ENCODE measurements at places on chromosomes 1 and 21.

GRCh38 chr1:94014635-94015488 lies 105.6 kb upstream of the GCLM start:
- no peak for DNase-seq

- peak; percentile 23 for DNase-seq
Observed at GRCh38 chr1:165842671-165843129, 15.3 kb downstream of the UCK2 start.

DNA sequence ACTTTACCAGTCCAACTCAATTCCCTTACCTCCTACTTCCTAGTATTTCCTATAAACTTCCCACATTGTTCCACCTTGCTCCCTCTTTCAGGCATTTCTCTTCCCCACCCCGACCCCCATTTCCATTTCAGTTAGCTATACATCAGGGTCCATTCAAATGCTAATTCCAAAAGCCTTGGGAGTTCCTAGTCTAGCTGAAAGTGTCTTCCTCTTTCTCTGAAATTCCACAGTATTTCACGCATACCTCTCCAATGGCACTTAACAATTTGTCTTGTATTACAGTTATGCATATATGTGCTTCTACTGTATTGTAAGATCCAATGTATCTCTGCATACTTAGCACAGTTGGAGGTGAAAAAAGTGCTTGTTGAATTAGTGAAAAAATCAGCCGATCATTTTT lies 94.9 kb downstream of the ZNF644 start:
- no peak for DNase-seq

- DNase-seq, result no peak
Observed at GRCh38 chr1:71967670-71968069, 314.7 kb downstream of the NEGR1 start.

- no peak for DNase-seq
Observed at GRCh38 chr1:212916481-212917133, 33.7 kb upstream of the VASH2 start.

- no peak for DNase-seq
Observed at GRCh38 chr1:36081926-36082485, 1.9 kb upstream of the TEKT2 start.

GRCh38 chr1:45001011-45001481 lies 10.1 kb downstream of the HECTD3 start:
- DNase-seq, result no peak

DNA sequence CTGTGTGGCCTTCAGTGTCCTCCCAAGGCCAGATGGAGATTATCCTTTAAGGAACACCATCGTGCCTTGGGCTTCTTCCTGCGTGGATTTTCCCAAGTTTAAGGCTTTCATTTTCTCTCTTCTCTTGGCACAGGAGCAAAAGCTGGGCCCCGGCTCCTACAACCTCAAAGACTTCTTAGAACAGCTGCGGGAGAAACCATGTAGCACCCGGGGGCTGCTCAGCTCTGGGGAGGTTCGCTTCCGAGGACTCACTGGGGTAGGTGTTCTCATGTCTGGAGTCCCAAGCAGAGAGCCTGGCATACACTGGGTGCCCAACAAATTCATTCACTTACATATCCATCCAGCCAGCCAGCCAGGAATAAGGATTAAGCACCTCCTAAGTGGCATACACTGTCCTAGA lies 6.6 kb upstream of the TTC22 start:
- DNase-seq, result no peak

GRCh38 chr1:211923095-211923494 lies 92.5 kb upstream of the LPGAT1 start:
- DNase-seq, result no peak

DNA sequence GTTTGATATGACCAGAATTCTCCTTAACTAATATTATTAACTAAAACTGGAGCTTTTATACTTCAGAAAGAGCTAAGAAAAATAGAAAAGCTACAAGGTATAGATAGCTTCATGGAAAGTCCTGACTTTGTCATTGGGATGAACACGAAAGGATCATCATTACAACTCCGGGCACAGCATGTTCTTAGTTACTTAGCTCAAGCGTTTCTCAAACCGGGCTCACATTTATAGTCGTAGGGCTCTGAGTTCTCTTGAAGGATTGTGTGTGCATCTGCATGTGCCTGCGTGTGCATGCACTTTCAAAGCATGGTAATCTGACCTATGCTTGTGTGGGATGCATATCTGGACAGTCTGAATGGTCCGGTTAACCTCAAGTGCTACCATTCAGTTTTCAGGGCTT lies 20.4 kb upstream of the MAP10 start:
- DNase-seq, result no peak

- no peak for DNase-seq
Observed at GRCh38 chr1:99365141-99365540, 100.8 kb downstream of the PLPPR4 start.

- no peak for DNase-seq
Observed at GRCh38 chr1:23661887-23662286, 29.7 kb upstream of the RPL11 start.

DNA sequence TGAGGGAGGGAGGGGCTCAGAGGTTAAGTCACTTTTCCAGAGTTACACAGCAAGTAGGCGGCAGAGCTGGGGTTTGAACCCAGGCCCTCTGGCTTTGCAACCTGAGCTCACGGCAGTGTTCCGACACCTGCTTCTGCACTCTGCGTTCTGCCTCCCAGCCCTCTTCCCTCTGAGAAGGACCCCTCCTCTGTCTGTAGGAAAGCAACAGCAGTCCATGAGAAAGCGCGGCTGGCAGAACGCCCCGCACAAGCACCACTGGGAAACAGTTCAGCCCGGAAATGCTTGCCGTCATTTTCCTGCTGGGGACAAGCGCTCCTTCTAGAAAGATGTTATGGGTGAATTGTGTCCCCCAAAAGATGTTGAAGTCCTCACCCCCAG lies 241.1 kb downstream of the NPHP4 start:
- DNase-seq, result no peak

DNA sequence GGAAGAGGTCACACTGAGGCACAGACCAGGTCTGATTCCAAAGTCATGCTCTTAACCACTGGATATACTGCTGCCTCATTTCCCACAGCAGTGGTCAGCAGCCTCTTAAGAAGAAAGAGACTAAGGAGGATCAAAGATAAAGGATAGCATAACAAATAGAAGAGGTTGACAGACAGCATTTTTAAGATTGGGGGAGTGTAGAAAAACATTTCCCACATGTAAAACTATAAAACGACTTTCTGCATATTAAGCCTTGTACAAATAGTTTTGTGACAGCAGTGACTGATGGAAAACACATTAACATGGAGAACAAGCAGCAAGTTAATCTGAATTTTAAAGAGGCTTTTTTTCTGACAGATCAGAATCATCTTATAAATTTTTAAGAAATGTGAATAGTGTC lies 92.0 kb downstream of the SELENOF start:
- no peak for DNase-seq

DNA sequence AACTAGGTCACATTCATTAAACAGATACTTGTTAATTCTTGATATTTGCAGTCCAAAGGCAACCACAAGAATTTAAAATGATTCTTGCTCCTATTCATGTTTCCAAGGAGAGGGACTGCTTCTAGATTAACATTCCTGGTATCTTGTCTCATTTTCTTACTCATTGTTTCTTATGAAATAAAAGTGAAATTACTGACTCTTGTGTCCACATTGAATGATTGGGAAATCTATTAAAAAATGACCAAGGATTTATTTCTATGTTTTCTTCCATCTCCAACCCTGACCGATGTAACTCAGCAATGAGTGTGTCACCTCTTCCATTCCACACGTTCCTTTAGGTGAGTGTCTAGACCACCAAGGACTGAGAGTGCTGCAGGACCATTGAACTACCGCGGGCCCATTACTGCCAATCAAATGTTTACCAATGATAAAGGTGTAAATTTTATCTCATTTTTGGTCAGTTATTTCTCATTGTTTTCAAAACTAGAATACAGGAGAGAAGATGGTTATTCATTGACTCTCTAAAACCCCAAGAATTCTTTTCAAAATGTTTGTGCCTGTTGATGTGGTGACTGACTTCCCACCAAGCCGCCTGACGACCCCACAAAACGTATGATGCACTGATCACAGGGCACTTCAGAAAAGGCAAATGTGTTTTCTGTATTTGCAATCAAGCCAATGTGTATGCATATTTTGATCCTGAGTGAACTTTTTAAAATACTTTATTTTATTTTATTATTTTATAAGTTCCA lies 414.6 kb upstream of the PTBP2 start:
- DNase-seq, result no peak

GRCh38 chr1:109256085-109256484 lies 6.7 kb downstream of the CELSR2 start:
- DNase-seq, result no peak

GRCh38 chr1:156905176-156905575 lies 11.7 kb downstream of the PEAR1 start:
- no peak for DNase-seq

DNA sequence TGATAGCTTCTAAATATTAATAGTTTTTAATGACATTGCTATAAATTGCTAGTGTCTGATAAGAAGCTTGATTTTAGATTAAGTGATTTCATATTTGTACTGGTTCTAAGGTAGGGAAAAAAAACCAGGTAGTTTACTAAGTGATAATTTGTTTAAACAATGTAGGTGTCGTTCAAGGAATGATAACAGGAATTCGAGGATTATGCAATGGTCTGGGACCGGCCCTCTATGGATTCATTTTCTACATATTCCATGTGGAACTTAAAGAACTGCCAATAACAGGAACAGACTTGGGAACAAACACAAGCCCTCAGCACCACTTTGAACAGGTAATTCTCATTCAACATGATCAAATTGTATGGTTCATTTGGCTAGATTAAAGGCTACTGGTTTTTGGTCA lies 52.4 kb downstream of the SASS6 start:
- no peak for DNase-seq

DNA sequence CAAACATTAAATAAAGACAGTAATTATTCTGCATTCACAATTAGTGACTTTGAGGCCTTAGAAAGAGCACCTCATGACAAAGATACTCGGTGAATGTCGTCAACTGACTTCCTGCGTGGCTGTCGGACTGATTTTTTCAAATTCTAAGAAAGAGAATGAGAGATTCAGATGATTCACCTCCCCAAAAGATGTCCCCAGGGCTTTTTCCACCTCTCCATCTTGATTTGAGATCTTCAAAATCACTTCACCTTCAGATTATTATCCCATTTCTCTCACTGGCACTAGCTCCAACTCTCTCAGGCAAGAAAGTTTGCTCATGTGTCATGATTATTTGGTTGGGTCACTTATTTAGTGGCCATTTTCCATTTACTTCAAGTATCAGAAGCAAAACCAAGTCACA lies 5.0 kb upstream of the EDEM3 start:
- no peak for DNase-seq

GRCh38 chr21:26835027-26835713 lies 10.0 kb downstream of the ADAMTS1 start:
- no peak for DNase-seq

- DNase-seq, result peak; percentile 59
Observed at GRCh38 chr1:233394860-233395717, 67.6 kb downstream of the MAP3K21 start.

- no peak for DNase-seq
Observed at GRCh38 chr1:8247811-8248436, 70.0 kb upstream of the SLC45A1 start.

GRCh38 chr1:17550729-17551584 lies 11.5 kb downstream of the ARHGEF10L start:
- no peak for DNase-seq

DNA sequence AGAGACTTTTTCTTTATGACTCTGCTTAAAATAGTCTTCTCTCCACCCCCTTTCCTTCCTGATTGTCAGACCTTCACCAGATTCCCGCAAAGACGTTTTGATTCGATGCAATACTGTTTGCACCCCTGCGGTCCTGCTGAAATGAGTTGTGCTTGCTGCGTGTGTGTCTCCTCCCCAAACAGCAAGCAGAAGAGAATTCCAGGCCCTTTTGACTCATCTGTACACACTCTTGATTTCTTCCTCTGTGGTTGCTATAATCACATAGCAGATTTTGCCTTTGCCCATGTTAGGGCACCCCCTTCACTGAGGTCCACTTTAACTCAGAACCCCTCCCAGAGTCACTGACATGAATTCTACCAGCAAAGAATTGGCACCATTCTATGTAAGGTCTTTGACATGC lies 136.5 kb downstream of the ZZZ3 start:
- DNase-seq, result no peak

GRCh38 chr1:3262681-3263286 lies 191.7 kb upstream of the ARHGEF16 start:
- DNase-seq, result no peak

DNA sequence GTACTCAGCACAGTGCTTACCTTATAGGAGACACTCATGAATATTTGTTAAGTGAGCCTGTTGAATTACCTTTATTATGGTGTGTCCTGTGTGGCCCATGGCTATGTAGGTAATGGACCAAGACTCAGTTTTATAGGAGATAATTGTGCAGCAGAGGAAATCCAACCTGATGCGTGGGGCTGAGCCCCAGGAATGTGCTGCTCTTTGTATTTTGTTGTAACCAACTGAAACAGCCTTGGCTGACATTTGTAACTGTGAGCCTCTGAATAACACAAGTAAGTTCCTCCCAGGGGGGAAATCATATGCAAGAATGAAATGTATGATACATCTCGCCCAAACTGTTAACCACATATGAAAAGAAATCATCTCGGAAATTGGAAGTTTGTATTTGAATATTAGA lies 364.2 kb upstream of the ZP4 start:
- DNase-seq, result no peak

DNA sequence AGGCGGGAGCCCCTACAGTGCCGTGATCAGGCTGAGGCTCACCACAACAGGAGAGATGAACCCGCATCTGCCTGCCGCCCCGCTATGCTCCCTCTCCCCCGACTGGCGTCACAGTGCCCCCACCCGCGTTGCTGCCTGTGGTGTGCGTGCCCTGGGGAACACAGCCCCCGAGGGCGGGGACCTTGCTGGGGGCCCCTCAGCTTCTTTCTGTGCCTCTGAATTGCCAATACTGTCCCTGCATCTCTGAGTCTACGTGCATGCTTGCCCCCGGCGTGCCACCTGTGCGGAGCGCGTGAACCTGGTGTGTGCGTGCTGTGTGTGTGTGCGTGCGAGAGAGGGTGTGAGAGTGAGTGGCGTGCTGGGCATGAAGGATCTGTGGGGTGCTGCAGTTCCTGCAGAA lies 10.3 kb downstream of the PARS2 start:
- DNase-seq, result no peak

DNA sequence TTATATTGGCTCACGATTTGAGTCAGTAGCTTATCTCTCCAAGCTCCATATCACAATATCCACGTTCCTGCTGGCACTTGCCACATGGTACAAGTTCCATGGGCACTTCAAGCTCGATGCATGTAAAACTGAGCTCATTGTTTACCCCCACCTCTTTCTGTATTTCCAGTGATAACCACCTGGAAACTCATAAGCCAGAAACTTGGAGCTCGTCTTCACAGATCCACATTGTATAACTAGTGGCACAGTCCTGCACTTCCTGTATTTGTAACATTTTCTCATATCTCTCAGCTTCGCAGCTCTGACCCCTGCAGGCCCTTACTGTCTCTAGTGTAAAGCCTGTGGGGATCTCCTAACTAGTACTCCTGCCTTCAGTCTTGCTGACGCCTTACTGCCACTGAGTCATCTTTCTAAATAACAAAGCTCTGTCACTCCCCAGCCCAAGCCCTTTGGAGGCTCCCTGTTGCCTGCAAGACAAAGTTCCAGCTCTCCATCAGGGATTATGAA lies 6.5 kb upstream of the C2CD4D start:
- no peak for DNase-seq
